NCI-H82 (cell line): ENCODE measurements at places on chromosomes 1 and 21.
A peak's percentile ranks its signal among the peaks of the same experiment; 100 is the strongest.

GRCh38 chr1:88401313-88401712 lies 282.8 kb upstream of the PKN2 start:
- DNase-seq, result no peak

- DNase-seq, result no peak
Measured at GRCh38 chr21:35342440-35342839, 293.3 kb upstream of the RUNX1 start.

DNA sequence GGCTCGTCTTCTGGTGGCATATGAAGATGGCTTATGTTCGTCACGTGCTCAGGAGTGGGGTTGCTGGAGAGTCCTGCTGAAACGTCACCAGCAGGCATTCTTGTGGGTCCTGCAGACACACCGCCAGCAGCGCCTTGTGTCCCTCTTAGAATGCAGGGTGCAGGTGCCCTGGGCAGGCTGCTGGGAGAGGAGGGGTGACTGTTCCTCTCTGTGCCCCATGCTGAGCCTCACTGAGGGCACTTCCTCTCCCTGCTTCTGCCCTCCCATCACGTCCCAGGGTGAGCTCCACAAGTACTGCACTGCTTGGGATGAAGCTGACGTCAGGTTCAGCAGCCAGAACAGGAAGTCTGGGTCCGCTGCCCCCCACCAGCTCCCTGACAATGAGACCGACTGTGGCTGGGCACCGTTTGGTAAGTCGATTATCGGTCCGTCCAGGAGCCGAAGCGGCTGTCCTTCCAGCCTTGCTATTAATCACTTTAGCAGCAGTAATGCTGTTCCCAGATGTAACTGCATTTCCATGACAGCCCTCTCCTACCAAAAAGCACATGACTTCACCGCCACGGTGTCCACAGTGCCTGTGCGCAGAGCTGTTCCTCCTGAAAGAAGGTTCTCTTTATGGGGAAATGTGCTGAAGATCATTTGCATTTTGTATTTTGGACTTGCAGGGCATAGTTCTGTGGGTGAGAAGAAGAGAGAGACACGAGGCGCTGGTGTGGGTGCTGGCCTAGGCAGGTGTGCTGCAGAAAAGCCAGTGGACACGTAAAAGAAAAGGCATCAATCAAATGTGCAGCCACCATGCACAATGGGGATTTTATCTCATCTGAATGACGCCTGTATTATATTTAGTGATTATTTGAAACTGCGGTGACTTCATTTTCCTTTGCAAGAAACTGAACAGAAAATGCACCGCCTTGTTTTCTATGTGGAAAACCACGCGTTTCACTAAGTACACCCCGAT lies 21.0 kb downstream of the SLC37A1 start:
- peak; percentile 91 for DNase-seq

- no peak for DNase-seq
Measured at GRCh38 chr1:68140536-68140935, 90.1 kb upstream of the DIRAS3 start.

- DNase-seq, result no peak
Measured at GRCh38 chr1:165857046-165857801, 29.8 kb downstream of the UCK2 start.

DNA sequence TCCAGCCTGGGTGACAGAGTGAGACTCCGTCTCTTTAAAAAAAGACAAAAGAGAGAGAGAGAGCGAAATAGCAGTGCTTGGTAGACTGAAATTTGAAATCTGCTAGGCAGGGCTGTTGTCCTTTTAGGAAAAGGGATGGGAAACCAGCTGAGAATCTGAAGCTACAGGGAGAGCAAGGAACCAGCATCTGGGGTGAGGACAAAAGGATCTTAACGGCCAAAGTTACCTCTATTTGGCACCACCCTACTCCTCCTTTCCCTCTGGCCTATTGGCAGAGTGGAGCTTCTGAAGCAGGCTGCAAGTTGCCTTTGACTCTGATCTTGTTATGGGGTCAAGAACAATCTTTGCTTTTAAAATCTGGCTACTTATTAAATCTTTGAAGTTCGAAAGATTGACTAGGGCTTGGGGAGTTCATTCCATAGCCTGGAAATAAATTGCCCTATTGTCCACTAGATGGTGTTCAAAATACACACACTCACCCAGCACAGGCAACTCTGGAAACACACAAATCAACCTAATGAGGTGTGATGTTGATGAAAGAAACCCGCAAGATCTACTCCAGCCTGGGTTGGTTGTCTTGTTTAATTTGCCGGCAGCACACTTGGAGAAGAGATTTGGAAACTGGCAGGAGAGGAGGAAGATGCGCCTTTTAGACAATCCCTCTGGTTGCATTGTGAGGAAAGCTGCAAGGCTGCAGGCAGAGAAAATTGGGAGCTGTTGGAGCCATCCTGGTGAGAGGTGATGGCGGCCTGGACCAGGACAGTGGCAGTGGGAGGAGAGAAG lies 16.5 kb upstream of the PARP1 start:
- peak; percentile 85 for DNase-seq

- DNase-seq, result no peak
Measured at GRCh38 chr1:47656719-47657685, 219.2 kb downstream of the FOXD2 start.

DNA sequence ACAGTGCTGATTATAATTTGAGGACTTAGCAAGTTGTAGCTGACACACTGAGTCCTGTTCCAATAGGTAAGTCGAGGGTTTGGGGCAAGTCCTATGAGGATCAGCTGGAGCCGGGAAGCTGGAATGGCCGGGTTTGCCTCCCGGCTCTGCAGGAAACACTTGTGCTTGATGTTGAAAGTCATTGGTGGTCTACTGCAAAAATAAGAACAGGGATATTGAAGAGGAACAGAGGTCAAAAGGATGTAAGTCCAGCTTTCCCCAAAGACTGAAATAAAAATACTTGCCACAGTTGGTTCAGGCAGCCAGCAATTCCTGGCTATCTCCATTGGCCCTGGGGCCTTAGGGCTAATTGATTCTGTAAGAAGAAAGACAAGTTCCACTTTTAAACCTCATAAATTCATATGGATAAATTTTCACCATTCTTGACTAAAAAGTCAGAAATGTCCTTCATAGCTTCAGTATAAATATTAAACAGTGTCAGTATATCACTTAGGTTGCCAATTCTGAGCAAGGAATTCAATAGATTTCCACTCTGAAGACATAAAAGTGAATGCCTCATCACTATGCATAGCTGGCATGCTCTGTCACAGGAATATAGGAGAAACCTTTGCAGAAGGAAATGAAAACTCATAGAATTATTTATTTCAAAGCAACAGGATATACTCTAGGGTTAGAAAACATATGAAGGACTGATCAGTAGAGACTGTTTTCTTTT lies 165.2 kb downstream of the AK5 start:
- no peak for DNase-seq

GRCh38 chr1:70034403-70034802 lies 171.0 kb downstream of the LRRC40 start:
- DNase-seq, result peak; percentile 80

GRCh38 chr1:54410359-54410758 lies 4.2 kb upstream of the SSBP3 start:
- DNase-seq, result no peak

- DNase-seq, result no peak
Measured at GRCh38 chr1:214739621-214740238, 136.7 kb downstream of the CENPF start.

DNA sequence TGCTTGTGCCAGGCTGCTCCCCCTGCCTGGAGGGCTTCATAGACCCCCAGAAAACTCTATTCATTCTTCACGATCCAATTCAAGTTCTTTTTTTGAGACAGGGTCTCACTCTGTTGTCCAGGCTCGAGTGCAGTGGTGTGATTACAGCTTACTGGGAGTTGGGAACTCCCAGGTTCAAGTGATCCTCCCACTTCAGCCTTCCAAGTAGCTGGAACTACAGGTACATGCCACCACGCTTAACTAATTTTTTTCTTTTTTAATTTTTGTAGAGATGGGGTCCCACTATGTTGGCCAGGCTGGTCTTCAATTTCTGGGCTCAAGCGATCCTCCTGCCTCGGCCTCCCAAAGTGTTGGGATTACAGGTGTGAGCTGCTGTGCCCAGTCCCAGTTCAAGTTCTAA lies 4.3 kb downstream of the STK40 start:
- DNase-seq, result no peak

GRCh38 chr1:13828454-13829151 lies 128.6 kb downstream of the PRDM2 start:
- peak; percentile 57 for DNase-seq

DNA sequence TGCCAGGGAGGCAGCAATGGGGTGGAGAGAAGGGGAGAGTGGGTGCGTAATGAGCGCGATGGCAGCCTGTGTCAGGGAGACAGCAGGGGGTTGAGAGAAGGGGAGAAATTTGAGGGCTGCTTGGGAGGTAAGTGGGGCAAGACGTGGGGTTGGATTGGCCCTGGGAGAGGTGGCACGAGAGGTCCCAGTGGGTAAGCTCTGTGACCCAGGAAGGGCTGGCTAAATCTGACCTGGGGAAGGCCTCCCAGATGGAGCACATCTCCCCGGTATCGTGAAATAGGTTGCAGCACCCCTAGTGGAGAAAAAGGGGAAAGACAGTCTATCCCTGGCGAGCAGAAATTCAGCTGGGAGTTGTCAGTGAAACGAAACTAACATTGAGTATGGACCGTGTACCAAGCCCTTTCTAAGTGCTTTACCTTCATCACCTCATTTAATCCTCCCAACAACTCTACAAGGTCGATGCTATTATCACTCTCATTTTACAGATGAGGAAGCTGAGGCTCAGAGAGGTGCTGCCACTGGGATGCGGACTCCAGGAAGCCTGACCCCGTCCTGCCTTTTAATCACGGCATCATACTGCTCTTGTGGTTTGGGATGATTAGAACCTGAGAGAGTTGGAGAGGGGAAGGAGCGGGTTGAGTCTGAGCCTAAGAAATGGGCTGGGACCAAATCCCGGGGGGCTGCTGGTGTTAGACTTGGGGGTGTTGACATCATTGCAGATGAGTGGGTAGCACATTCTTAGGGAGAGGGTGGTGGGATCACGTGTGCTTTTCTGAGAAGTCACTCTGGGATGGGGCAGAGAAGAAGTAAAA lies 56.6 kb upstream of the RPL11 start:
- peak; percentile 76 for DNase-seq

DNA sequence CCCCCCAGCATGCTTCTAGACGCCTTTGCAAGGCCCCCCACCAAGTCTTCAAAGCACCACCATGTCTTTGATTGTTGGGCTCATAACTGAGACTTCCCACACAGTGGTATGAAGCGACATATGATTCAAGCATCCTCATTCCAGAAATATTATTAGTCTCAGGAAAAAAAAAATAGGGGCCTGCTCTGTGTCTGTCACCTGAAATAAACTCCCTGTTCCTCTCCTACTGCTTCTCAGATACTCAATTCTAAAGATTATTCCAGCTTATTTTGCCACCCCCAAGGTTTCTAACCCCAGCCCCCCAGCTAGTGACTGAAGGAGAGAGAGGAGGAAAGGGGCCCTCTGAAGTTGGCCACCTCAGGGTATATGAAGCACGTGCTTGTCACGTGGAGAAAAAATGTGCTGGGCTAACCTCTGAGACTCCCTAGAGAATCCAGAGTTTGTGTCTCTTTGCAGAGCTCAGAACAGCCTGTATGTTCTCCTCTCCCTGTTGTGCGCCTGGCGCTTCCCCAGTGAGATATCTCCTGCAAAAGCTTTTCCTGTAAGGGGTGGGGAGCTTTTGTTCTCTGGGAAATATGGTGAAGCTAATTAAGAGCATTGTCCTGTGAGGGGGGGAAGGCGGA lies 35.9 kb upstream of the RASAL2 start:
- peak; percentile 35 for DNase-seq

DNA sequence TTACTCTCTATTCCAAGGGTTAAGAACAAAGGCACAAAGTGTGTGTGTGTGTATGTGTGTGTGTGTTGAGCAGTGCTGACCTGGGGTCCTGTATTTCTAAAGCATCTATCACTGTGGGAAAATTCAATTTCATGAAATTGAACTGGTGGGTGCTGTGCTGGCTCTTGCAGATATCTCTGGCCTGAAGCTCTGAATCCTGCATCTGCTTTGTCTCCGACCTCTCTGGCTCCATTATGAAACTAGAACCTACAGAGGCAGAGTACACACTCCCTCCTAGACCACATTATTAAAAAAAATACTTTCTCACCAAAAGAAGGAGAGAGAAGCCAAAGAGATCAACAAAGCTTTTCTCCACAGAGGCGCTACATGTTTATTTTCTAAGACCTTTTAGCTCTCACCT lies 88.4 kb upstream of the PDE4B start:
- DNase-seq, result no peak
